ENCODE measurements at places on chromosomes 11 and 22.

- DNase-seq: no peak
These were observed 24.4 kb upstream of the PSMA1 start for GRCh38 chr11:14544611-14545010.

DNA sequence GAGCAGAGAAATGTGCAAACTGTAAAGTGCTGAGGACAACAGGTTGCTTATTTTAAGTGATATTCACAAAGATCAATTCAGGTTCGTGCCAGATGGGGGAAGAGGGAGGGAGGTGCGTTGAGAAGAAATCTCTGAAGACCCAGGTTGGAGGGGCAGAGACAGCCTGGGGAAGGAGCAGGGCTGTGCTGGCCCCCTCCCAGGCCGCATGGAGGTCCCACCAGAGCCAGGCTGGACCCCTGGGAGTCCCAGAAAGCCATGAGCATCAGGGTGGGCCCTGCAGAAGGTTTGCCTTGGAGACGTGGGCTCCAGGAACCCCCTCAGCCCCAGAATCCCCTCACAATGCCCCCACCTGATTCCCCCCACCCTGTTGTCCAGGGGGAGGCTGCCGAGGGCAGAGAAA lies 47.4 kb downstream of the IGLL1 start:
- DNase-seq: no peak

GRCh38 chr11:115920092-115920461 lies 415.9 kb upstream of the CADM1 start:
- DNase-seq: no peak

GRCh38 chr11:102244681-102245409 lies 72.4 kb upstream of the BIRC3 start:
- no peak for DNase-seq

DNA sequence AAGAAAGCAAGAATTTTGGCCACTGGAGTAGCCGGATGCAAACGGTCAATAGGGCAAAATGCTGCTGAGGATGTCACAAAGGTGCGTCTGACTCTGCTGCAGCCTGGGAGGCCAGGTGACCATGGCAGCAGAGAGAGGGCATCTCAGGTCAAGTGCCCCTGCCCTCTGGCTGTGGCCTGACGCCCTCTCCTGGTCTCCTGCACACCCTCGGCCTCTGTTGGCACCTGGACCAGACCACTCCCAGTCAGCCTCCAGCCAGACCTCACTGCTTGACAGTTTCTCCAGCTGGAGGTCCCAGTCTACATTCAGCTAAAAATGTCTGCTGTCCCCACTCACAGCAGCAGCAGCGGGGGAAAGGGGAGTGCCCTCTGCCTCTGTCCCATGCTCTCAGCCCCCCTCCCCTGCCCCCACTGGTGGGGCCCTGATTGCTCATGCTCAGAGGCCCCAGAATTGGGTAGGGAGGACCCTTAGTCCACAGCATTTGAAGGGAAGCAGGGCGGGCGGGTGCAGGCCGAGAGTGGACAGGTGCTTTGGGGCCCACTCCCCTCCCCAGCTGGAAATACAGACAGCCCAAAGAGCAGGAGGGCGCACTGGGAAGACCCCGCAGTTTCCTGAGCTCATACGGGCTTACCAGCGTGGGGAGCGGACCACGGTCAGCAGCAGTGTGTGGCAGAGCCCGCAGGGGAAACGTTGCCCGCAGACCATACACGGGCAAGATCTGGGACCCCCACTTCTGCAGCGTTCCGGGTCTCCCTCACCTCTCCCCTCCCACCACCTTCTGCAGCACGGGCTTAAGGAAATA lies 1.6 kb upstream of the BRSK2 start:
- no peak for DNase-seq

- DNase-seq: no peak
These were observed 34.3 kb downstream of the TSPAN18 start for GRCh38 chr11:44760917-44761550.

DNA sequence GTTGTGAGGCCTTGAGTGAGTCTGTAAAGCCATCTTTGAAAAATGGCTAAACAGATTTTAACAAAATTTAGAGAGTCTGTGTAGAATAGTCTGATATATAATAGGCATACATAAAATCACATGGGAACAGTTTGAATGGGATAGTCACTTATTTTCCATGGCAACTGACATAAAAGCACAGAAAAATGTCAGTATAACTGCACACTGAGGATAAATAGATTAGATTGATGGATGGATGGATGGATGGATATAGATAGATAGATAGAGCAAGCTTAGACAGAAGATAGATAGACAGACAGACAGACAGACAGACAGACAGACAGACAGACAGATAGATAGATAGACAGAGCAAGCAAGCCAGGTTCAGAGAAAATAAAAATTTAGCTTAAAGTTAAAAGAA lies 660.2 kb upstream of the API5 start:
- DNase-seq: no peak

DNA sequence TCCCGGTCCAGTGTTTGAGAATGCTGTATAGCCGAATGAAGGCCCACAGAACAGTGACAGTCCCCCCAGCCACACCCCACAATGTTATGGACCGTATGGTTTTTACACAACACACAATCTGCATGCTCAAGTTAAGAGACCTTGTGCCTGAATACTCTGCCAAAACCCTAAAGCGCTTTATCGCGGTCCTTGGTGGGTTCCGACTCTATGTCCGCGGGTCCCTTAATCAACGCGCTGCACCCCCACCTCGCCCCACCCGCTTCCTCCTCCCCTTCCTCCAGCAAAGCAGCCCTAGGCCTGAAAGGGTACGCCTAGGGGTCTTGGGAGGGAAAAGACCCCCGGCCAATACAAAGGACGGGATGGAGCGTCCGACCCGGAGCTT lies 442 bp downstream of the COPB1 start:
- DNase-seq: peak; percentile 22

- DNase-seq: no peak
These were observed 6.5 kb downstream of the OOSP1 start for GRCh38 chr11:59944720-59945119.

DNA sequence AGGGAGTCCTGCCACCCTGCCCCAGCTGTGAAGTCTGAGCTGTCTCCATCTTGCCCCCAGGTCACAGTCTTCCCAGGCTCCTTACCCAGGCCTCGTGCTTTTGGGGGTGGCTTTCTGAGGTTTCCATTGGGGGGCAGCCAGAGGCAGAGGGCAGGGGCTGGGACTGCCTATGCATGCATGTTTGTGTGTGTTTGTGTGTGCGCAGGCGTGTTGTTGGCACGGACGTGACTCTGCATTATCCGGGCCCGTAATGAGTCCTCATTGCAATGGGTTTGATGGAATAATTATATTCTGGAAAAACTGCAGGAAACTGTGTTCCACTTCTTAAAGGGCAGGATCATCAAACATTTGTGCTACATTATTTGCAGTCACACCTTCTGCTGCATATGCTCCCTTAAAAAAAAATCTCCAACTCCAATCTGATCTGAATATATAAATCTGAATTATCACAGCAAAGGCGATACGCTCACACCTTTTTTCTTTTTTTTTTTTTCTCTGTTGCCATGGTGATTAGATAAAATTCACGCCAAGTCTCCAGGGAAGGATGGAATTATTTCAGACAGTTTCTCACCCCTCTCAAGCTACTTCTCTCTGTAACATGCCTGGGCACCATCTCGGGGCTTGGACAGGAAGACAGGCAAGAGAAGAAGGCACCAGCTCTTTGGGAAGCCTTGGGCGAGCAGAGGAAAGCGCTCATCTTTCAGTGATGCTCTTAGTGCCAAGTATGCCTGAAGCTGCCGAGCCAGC lies 45.9 kb downstream of the DSCAML1 start:
- no peak for DNase-seq

DNA sequence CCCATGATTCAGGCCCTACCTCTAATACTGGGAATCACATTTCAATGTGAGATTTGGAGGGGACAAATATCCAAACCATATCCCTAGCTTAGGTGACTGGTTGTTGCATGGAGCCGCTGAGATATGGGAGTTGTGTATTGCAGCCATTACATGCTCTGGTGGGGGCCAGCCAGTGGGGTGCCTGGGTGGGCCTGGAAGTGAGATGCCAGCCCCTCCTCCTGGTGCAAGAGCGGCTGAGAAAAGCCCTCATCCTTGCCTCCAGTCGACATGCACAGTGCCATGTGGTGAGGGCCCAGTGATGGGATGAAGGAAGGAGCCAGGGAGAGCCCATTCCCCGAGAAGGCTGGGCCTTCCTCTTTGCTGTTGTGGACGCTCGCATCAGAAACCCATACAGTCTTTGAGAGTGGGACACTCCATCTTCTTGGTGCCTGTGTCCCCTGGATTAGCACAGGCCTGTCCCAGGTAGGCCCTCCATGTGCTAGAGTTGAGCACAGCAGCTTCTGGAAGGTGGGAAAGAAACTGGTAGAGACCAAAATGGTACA lies 1043.0 kb downstream of the TBC1D22A start:
- DNase-seq: no peak

DNA sequence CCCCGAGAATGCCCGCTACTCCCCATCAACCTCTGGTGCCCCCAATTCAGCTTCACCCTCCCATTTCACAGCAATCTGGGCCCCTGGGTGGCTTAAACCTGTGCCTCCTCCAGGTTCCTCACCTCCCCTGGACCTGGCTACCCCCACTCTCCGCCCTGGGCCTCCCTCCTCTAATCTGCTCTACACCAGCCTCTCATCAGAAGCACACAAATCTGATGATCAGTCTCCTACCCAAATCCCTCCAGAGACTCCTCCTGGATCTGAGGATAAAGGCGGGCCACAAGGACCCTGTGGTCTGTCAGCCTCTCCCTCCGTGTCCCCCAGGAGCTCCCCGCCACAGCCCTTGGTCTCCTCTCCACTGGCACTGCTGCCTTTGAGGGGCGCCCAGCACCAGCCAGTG lies 23.2 kb upstream of the IGLL1 start:
- no peak for DNase-seq

- peak; percentile 46 for DNase-seq
These were observed 2.7 kb upstream of the PDE2A start for GRCh38 chr11:72676861-72677341.

DNA sequence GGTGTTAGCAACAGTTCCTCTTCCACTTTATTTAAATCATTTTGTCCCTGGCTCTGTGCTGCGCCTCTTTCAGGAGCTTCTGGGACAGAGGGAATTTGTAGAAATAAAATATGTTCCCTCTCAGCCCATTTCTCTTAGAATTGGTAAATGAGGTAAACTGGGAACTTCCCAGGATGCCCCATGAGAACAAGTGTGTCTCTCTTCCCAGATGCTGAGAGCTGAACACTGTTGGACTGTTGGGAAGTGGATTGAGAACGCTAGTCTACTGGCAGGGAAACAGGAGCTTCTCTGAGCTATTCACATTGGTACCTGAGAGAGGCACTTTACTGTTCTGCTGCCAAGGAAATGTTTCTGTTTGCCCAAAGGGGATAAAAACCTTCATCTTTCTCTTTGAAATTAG lies 4.0 kb downstream of the CRY2 start:
- DNase-seq: no peak

- no peak for DNase-seq
These were observed 328.8 kb downstream of the TBC1D22A start for GRCh38 chr22:47091246-47091651.

- DNase-seq: no peak
These were observed 19.1 kb downstream of the ARHGEF17 start for GRCh38 chr11:73326929-73327811.

GRCh38 chr11:130413405-130414106 lies 14.9 kb downstream of the ADAMTS8 start:
- DNase-seq: no peak

- no peak for DNase-seq
These were observed 4.7 kb downstream of the PRCP start for GRCh38 chr11:82895437-82896091.

DNA sequence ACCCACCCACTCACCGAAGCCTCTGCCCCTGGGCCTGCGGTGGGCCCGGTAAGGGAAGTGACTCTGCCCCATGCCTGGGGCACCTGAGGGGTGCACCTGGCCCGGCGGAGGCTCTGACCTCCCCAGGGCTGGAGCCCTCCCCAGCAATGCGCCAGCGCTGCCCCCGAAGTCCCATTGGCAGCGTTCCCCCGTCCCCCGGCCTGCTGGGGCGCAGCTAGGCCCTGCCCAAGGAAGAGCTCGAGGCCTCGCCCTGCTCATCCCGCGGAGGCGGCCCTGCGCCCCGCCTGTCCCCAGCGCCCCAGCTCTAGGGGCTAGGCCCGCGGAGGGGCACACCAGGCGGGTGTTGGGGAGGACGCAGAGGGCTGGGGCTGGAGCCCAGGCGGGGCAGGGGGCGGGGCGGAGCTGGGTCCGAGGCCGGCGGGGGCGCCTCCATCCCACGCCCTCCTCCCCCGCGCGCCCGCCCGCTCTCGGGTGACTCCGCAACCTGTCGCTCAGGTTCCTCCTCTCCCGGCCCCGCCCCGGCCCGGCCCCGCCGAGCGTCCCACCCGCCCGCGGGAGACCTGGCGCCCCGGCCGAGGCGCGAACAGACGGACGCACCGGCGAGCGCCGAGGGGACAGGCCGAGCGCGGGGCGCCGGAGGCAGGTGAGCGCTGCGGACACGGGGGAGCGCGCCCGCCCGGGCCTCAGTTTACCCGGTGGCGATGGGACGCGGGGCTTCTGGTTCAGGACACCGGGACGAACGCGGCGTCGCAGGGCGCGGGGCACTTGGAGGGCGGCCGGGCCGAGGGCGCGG lies at the start of gene EPS8L2:
Gene EPS8L2 (plus strand): TSS at position 586 of the 793 bp plus-strand sequence. CDS start 3,177 bp downstream, outside the sequence.
- DNase-seq: no peak

- DNase-seq: no peak
These were observed 42.3 kb downstream of the DUSP8 start for GRCh38 chr11:1529774-1530173.

GRCh38 chr11:76677458-76677765 lies 6.9 kb upstream of the LRRC32 start:
- no peak for DNase-seq

Measured in activated T-helper 9 cell treated with anti-CD3 and anti-CD28 coated beads, Interleukin-2, amount 50 U/mL, for 16 hours (primary cell).